ENCODE measurements at places on chromosomes 2 and 18.
A peak's percentile ranks its signal among the peaks of the same experiment; 100 is the strongest.

- no peak for DNase-seq
These were observed at the start of gene ACOXL for GRCh38 chr2:110732422-110733413. TSS of gene ACOXL (plus strand) at chr2:110732573. CDS start at chr2:110768390, 35,817 bp downstream.

DNA sequence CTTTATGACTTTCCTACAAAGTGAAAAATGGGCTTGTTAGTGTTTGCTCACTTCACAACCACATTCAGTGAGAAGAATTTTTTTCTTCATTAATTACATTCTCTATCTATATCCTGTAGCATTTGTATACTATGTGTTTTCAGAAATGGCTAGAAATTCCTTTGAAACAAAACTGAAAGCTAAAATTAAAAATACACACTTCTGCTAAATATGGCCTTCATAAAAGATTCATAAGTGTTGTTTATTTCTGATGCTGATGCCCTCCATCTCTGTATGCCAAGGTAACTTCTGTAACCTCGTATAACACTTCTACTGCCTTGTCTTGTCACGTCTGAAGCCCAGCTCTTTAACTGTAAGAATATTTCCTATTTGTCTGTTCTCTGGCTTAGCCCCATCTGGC, 59.8 kb downstream of the PMAIP1 start:
- no peak for DNase-seq

DNA sequence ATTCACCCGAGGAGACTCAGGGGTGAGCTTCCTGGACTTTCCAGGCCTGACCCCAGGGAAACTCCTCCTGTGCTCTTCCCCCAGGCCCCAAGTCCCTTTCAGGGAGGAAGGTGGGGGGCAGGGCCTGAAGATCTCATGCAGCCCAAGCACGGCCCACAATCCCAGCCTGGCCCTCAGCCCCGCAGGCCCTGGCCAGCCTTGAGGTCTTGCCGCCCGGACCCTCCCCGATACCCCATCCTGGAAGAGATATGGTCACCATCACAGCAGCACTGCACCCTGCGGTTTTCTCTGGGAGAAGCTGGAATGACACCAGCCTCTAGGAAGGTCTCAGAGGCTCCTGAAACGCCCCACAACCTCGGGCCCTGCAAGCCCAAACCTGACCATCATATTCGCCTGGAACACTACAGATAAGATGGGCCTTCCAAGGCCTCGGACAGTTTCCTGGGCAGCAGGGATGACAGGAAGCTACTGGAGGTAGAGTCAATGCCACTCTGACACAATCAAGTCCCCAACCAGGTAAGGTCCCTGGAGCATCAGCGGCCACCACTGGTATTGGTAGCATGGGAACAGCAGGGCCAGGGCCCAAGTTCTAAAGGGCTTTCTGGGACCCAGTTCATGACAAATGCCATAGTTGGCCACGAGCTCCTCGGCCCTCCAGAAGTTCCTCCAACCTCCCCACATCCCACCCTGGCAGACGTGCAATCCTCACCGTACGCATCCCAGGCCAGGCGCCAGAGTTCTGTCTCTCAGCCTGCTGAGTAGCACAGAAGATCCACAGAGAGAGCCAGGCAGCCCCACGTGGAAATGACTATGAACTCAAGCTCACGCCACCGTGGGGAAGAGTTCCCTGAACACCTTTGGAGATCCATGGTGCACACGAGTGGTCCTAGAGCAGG, 8.6 kb downstream of the SDC1 start:
- peak; percentile 65 for DNase-seq

- DNase-seq: no peak
These were observed at the start of gene MAL for GRCh38 chr2:95025406-95026319. TSS of gene MAL (plus strand) at chr2:95025708. CDS start at chr2:95025793, 85 bp downstream.

DNA sequence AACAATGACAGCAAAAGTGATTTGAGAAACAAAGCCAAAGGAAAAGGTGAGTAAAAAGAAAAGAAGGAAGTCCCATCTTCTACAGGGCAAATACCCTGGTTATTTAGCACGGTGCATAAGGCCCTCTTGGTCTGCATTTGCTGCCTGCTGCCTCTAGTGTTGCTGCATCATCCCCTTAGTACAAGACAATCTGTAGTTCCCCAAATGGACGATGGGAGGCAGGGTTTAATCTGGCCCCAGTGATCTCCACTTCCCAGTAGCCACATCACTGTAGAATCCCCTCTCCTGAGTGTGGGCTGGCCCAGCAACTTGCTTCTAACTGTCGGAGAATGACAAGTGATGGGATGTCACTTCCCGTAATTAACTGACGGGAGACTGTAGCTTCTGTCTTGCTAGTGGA, 85.1 kb downstream of the CTAGE1 start:
- no peak for DNase-seq

DNA sequence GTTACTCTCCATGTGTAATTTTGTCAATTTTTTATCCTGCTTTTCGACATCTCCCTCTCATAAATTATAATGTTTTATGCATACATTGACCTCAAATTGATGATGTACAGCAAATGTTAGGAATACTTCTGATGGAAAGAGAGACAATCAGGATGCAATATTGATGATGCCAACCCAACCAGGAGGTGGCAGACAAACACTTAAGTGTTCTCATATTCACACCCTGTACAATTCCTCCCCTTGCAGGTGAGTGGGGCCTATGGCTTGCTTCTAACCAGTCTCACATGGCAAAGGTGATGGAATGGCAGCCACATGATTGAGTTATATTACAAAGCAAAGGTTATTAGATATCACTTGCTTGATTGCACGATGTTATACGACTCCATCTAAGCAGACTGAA, 594.3 kb upstream of the REG3G start:
- DNase-seq: no peak

DNA sequence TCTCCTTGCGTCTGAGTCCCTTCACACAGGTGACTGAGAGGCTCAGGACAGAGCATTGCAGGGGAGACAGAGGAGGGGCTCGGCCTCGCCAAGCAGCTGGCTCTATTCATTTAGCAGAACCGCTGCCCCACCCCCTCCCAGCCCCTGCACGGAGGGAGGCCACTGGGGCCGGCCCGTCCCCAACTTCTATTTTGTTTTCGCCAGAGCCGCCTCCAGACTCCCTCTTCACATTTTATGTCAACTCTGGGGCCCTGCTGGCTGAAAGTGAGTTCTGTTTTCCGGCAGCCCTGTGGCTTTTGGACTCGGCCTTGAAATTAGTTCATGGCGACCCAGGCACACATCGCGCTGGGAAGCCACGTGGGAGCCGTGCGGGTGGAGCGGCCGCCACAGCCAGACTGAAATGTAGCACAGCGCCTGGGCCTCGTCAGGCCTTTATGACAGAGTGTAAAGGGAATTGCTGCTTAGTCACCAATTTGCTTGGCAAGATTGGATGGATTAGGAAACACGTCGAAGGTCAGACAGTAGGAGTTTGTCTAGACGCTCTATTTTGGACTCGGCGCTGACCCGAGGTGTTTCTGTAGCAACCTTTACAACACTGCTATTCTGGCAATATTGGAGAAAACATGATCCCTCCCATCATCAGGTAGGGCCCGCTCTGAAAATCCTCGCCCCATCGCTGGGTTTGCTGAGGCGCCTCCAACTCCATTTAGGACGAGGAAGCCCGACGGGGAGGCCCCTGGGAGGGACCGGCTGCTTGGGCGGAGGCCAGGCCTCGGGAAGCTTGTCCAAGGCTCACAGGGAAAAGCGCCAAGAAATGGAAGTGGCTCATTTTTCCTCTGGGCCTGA, 90.7 kb upstream of the CTDP1 start:
- peak; percentile 52 for DNase-seq

DNA sequence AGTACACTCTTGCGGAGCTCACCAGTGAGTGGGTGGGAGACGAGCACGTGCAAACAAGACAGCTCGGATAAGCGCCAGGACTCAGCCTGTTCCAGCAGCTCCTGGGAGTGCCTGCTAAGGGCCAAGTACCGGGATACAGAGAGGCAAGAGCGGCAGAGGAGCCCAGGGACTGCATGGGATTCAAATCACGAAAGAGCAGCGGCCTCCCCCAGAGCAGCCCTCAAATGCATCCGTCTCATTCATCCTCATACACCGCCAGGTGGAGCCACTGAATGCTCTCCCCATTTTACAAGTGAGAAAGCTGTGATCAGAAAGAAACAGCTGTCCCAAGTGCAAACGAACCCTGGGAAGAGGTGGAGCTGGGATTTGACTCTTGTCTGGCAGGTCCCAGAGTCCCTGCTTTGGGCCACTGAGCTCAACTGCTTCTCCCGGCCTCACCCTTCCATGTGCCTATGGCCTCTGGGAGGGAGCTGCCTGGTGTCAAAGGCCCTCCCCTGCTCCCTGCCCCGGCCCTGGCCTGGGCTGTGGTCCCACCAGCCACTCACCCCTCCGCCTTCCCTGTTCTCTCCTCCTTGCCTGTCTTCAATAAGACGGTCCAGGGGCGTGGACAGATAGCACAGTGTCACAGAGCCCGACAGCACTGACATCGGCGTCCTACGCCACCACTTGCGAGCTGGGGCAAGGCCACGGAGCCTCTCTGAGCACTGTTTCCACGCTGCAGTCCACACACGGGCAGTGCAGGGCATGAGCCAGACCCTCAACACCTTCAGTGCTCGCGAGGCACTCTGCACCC, 72.8 kb upstream of the TAF1B start:
- DNase-seq: no peak

DNA sequence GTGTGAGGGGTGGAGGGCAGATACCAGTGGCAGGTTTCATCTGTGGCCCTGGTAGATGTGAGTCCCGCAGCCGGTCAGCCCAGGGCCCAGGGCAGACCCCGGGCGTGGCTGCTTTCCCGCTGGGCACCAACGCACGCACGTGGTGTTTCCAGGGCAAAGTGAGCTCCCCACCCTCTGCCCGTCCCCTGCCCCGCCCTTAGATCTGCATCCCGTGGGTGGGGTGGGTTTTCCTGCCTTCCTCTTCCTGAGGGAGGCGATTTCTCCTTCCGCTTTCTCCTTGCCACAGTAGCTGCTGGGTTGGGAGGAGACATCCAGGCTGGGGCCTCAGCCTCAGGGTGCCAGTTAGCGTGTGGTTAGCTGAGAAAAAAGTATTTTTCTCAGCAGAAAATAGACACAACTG, 49.6 kb downstream of the ODC1 start:
- DNase-seq: no peak

GRCh38 chr2:65611488-65611887, 179.1 kb upstream of the SPRED2 start:
- DNase-seq: no peak

- no peak for DNase-seq
These were observed 44.5 kb downstream of the MAPRE2 start for GRCh38 chr18:35085450-35086380.

- no peak for DNase-seq
These were observed 30.3 kb upstream of the IKZF2 start for GRCh38 chr2:213181712-213182111.

- no peak for DNase-seq
These were observed 3.5 kb downstream of the WNT6 start for GRCh38 chr2:218863021-218863520.

- DNase-seq: peak; percentile 55
These were observed 46.2 kb upstream of the NABP1 start for GRCh38 chr2:191631754-191632153.

- no peak for DNase-seq
These were observed 608.9 kb downstream of the SUCLG1 start for GRCh38 chr2:83850071-83850725.

GRCh38 chr2:105592288-105592687, 152.4 kb upstream of the NCK2 start:
- DNase-seq: no peak

- no peak for DNase-seq
These were observed 5.1 kb upstream of the SMAD7 start for GRCh38 chr18:48955830-48956261.

DNA sequence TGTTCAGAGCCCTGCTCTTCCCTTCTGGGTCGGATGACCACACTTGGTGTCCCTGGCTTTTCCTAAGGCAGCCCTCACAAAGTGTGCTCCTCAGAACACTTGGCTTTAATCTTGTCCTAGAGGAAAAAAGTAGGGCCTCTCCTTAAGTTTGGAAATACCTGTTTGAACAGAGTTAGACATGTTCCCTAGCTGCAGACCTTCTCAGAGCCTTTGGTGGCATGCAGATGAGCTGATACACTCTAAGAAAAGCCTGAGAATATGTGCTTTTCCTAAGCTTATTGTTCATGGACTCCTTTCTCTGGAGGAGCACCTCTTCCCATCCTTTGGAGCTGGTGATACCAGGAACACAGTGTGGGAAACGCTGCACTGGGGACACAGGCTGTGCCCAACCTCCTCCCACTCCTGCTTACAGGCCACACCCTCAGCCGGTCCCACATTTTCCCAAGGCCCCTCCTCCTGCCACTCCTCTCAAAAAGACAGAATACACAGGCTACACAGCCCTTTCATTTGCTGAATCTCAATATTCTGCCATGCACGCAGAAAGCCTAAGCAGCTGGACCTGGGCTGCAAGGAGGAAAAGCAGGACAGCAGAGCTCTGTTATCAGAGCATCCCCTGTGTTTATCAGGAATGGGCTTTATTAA, 443.6 kb downstream of the NBAS start:
- DNase-seq: no peak

DNA sequence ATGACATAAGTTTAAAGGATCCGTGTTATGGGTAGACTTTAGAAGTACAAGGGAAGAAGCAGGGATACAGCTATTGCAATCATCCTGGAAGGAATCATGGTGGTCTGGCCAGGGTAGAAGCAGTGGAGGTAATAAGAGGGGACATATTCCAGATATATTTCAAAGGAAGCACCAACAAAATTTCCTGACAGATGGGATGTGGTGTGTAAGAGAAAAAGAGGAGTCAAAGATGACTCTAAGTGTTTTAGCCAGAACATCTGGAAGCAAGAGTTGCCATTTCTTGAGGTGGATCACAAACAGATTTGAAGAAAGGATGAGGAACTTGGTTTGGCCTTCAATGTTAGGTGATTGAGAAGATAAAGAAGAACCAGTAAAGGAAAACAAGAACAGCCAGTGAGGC, 133.1 kb upstream of the CTAGE1 start:
- DNase-seq: no peak

GRCh38 chr2:43055985-43056384, 170.4 kb downstream of the ZFP36L2 start:
- DNase-seq: no peak

GRCh38 chr18:56639104-56639381, 651 bp upstream of the TXNL1 start:
- no peak for DNase-seq

DNA sequence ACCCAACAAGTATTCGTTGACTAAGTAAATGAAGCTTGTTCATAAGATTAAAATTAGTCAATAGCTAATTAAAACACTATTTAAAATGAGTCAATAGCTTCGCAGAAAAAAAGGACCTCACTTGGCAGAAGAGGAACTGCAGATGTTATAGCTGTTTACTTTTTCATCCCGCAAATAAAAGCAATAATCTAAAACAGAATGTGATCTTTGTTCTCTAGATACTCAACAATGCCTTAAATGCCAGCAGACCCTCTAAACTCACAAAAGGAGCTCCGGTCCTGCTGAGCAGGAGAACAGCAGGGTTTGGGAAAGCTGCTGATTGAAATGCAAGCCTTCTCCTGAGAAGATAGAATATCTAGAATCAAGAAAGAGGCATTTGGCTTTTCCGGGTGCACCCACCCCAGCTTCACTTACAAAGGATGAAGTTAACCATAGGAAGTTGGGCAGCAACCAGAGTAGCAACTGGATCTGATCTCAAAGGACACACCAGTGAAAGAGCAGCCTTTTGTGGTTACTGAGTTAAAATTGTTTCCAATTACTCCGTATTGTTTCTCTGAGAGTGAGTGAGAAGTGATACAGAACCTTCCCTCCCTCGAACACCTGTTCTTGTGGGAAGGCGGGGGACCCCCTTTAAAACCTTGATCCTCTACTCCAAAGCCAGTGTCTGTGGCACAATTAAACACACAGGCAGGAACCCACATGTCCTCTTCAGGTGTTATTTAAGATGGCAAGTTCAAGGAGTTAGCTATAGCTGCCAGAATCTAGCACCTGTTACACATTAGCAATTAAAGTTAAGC, 6.8 kb downstream of the CCBE1 start:
- no peak for DNase-seq

GRCh38 chr2:53880756-53881155, 21.0 kb upstream of the GPR75 start:
- no peak for DNase-seq
